HCT116 (cell line): ENCODE measurements at places on chromosomes 3 and 15.

- DNase-seq: no peak
Measured at GRCh38 chr15:74127954-74128784, 2.2 kb upstream of the ISLR2 start.

DNA sequence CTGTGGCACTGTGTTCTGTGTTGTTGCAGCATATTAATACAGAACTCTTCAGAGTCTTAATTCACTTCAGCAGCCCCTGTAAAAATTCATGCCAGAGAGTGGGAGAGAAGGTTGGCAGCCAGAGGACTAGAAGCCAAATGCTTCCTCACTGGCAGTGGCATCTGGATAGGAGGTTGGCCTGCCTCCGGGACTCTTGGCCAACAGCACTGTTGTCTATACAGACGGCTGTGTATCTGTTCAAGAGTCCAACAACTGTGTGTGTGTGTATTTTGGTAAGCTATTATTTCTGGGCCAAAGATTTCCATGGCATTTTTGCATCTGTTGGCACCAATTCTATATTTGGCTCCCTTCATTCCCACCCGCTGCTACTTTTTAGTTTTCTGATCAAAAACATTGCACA lies 156.0 kb upstream of the SOX2 start:
- no peak for DNase-seq

- no peak for DNase-seq
Measured at GRCh38 chr3:161673866-161674265, 177.3 kb downstream of the OTOL1 start.

GRCh38 chr15:61318301-61318700 lies 89.2 kb upstream of the RORA start:
- no peak for DNase-seq

GRCh38 chr3:197076415-197076814 lies 46.8 kb upstream of the MELTF start:
- DNase-seq: no peak
